ENCODE measurements at places on chromosomes 13 and 19.

DNA sequence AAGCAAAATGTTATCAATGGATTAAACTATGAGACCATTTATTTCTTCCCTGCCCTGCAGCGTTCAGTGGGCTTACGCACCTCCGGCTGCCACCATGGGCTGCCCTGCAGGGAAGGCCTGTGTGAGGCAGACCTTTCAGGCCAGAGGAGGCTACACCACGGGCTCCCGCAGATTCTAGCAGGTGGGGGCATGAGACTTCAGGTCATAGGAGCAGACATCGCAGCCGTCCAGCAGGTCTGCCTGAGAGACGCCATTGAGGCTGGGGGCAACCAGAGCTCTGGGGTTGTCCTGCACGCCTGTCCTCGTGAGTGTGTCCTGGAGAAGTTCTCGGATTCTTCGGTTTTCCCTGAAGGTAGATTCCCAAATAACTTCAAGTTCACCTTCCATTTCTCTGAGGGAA lies 9.4 kb upstream of the SLC7A9 start:
- no peak for DNase-seq

- no peak for DNase-seq
Observed at GRCh38 chr13:73991384-73991783, 142.8 kb downstream of the KLF12 start.

DNA sequence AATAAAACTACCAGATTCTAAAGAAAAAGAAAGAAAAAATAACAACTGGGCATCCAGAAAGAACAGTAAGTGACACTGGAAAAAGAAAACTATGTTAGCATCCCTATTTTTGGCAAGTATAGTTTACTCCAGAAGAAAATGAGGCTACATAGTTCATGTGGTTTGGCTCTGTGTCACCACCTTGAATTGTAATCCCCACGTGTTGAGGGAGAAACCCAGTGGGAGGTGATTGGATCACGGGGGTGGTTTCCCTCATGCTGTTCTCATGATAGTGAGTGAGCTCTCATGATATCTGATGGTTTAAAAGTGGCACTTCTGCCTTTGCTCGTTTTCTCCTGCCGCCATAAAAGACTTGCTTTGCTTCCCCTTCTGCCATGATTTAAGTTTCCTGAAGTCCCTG lies 76.9 kb downstream of the ITGBL1 start:
- DNase-seq: no peak

GRCh38 chr19:46648060-46648960 lies 12.3 kb upstream of the GNG8 start:
- no peak for DNase-seq

GRCh38 chr13:71517004-71517403 lies 350.0 kb downstream of the DACH1 start:
- DNase-seq: no peak

DNA sequence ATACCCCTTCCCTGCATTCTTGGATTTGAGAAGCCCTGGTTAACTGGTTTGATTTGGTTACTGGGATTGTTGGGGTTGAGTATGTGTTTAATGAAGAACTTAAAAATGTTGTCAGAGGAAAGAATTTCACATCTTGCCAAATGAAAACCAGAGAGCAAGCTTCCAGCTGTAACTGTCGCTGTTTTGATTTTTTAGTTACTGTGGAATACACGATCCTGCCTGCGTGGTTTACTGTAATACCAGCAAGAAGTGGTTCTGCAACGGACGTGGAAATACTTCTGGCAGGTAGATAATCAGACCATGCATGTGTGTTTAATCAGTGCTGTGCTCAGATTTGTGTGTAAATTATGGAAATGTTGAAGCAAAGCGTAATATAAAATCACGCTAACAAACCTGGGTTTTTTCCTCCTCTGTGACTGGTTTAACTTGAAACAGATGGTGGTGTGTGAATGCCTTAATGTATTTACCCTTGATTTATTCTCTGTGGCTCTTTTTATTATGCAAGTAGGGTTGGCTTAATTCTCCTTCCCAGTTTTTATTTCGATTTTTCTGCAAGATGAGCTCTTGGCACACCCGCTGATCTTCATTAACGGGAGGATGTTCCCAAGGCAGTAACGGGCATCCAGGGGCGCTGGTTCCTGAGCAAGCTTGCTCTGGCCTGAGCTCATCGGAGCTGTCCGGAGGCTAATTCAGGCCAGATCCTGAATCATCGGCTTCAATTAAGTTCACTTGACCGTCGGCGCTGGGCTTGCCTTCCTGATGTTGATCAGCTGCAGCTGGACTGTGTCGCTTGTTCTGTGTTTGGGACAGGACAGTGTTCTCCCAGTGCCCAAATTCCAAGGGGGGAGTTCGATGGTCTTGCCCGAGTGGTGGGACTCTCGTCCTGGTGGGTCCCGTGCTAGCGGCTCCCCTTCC lies 16.0 kb downstream of the UPF1 start:
- no peak for DNase-seq

GRCh38 chr19:16892868-16893685 lies 4.3 kb downstream of the F2RL3 start:
- DNase-seq: no peak

DNA sequence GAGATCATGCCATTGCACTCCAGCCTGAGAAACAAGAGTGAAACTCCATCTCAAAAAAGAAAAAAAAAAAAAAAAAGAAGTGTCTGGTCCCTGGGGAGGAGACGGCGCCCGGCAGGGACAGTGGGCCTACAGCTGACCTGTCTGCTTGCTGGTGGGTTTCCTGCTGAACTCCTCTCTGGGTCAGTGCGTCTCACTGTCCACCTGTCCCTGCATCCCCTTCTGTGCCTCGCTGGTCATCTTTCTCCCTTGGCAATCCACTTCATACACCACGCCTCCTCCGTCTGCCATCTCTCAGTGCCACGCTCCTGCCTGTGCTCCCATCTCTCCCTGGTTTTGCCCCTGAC lies 63.4 kb downstream of the ACSBG2 start:
- no peak for DNase-seq

DNA sequence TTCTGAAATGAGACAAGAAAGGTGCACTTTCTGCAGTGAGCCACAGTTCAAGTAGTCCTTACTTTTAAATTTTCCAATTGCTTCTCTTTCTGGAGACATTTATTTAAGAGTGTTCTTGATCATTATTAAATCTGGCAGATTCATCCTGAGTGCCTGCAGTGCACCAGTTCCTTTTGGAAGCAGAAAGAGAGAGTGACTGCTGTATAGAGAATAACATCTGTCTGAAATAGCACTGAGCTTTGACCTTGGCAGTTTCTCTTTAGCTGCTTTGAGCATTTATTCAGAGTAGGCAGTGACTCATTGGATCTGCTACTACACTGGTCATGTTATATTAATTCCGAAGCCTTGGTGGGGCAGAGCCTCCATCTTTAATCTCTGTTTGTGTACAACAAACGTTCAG lies 1373.7 kb downstream of the PCDH9 start:
- no peak for DNase-seq

Data from neuronal stem cell (in vitro differentiated cells).